ENCODE measurements at places on chromosomes 4 and X. TPM values are rescaled to one million over a fixed set of nuclear protein-coding genes. Genes with fewer than 3 reads are reported as not detected.

FRMD7 gene
- not detected for polyA plus RNA-seq

HTT gene
- 29.8 TPM for polyA plus RNA-seq

- H3K27ac ChIP-seq = no peak overlapping the region
- H3K36me3 ChIP-seq = peaks cover 8% of the 10 kb centered on the region
- H3K4me1 ChIP-seq = no peaks in the 10 kb centered on the region
- no peak overlapping the region for H3K4me3 ChIP-seq
Observed at GRCh38 chrX:123685232-123685631, 47.6 kb downstream of the THOC2 start.

GRCh38 chr4:166498546-166498945 lies 625.5 kb downstream of the TLL1 start:
- no peaks in the 10 kb centered on the region for H3K27me3 ChIP-seq
- H3K27ac ChIP-seq = no peak overlapping the region
- DNase-seq = peak; percentile 3

- no peaks in the 10 kb centered on the region for H3K4me1 ChIP-seq
- DNase-seq = no peak
- no peak overlapping the region for H3K4me3 ChIP-seq
- no peaks in the 10 kb centered on the region for H3K27me3 ChIP-seq
- no peak overlapping the region for H3K27ac ChIP-seq
- no peaks in the 10 kb centered on the region for H3K36me3 ChIP-seq
Observed at GRCh38 chr4:79993476-79993875, 79.6 kb downstream of the ANTXR2 start.

SPINK2 gene
- 0.72 TPM for polyA plus RNA-seq

GRCh38 chr4:125725957-125726525 lies 411.3 kb downstream of the FAT4 start:
- no peak overlapping the region for H3K4me3 ChIP-seq
- DNase-seq = no peak
- no peaks in the 10 kb centered on the region for H3K4me1 ChIP-seq

ADGRL3 gene
- 9.8 TPM for polyA plus RNA-seq

- no peak for DNase-seq
- H3K4me1 ChIP-seq = no peaks in the 10 kb centered on the region
- no peaks in the 10 kb centered on the region for H3K27me3 ChIP-seq
- H3K36me3 ChIP-seq = no peaks in the 10 kb centered on the region
- no peak overlapping the region for H3K27ac ChIP-seq
Observed at GRCh38 chrX:95156566-95156965, 1482.6 kb downstream of the FAM133A start.

GRCh38 chr4:8201321-8201781 lies 2.3 kb downstream of the SH3TC1 start:
- peak overlapping the region; percentile 55 for H3K4me3 ChIP-seq
- peak overlapping the region; percentile 93 for H3K27ac ChIP-seq
- H3K27me3 ChIP-seq = no peaks in the 10 kb centered on the region
- peaks cover 5% of the 10 kb centered on the region for H3K36me3 ChIP-seq

- H3K27ac ChIP-seq = no peak overlapping the region
- no peaks in the 10 kb centered on the region for H3K27me3 ChIP-seq
- H3K4me1 ChIP-seq = peaks cover 6% of the 10 kb centered on the region
- no peak for DNase-seq
- H3K4me3 ChIP-seq = no peak overlapping the region
Observed at GRCh38 chr4:105966051-105966450, 70.8 kb downstream of the NPNT start.

CCNI gene
- polyA plus RNA-seq = 242 TPM

GRCh38 chrX:108257556-108257955 lies 166.0 kb downstream of the ATG4A start:
- DNase-seq = no peak
- H3K27ac ChIP-seq = no peak overlapping the region
- no peaks in the 10 kb centered on the region for H3K27me3 ChIP-seq

GRCh38 chr4:182877326-182877883 lies 39.8 kb downstream of the DCTD start:
- peaks cover 13% of the 10 kb centered on the region for H3K36me3 ChIP-seq
- H3K4me3 ChIP-seq = no peak overlapping the region
- no peak for DNase-seq
- H3K27ac ChIP-seq = no peak overlapping the region
- no peaks in the 10 kb centered on the region for H3K27me3 ChIP-seq

- no peaks in the 10 kb centered on the region for H3K27me3 ChIP-seq
- H3K4me1 ChIP-seq = peaks cover 3% of the 10 kb centered on the region
- peak overlapping the region; percentile 100 for H3K27ac ChIP-seq
- H3K36me3 ChIP-seq = peaks cover 3% of the 10 kb centered on the region
- H3K4me3 ChIP-seq = peak overlapping the region; percentile 87
Observed at GRCh38 chr4:127965803-127966175, 583 bp downstream of the ABHD18 start.

H2BW1 gene
- not detected for polyA plus RNA-seq

SOX3 gene
- not detected for polyA plus RNA-seq

DNA sequence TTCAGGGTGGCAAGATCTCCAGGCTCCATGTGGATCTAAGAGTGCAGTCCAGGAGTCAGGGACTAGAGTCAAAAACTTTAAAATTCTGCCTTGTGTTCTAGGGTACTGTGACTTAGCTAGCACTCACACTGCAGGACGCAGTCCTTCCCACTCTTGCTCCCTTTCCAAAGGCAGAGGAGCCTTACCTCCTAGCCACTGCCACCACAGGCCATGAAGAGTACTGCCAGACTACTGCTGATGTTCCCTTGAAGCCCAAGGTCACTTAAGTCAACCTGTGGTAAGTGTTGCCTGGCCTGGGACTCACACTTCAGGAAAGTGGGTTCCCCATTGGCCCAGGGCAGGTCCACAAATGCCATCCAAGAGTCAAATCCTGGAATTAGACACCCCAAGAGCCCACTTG lies 632.2 kb downstream of the PCDH19 start:
- no peaks in the 10 kb centered on the region for H3K4me1 ChIP-seq
- no peak overlapping the region for H3K4me3 ChIP-seq
- no peaks in the 10 kb centered on the region for H3K36me3 ChIP-seq
- H3K27me3 ChIP-seq = no peaks in the 10 kb centered on the region
- no peak overlapping the region for H3K27ac ChIP-seq

- no peak overlapping the region for H3K27ac ChIP-seq
- no peaks in the 10 kb centered on the region for H3K27me3 ChIP-seq
- H3K4me3 ChIP-seq = no peak overlapping the region
- H3K4me1 ChIP-seq = no peaks in the 10 kb centered on the region
Observed at GRCh38 chr4:7421356-7422150, 13.2 kb downstream of the PSAPL1 start.

DNA sequence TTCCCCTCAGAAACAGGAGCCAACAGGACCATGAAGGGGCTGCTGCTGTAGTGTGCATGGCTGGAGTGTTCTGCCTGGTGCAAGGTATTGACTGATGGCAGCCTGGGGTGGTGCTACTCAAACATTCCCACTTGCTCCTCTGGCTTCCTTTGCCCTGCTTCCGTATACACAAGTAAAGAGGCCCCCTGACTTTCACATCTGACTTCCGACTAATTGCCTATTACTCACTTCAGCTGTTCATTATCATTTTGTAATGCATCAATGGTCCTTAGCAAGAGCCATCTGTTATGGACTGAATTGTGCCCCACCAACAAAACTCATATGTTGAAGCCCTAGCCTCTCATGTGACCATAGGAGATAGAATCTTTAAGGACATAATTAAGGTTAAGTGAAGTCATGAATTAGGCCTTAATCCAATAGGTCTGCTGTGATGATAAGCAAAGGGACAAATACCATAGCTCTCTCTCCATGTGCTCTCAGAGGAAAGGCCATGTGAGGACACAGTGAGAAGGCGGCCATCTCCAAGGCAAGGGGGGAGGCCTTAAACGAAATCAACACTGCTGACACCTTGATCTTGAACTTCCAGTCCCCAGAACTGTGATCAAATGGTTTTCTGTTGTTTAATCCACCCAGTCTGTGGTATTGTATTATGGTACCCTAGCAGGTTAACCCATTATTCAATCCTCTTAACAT lies 122.5 kb upstream of the CLNK start:
- no peak overlapping the region for H3K4me3 ChIP-seq
- H3K36me3 ChIP-seq = no peaks in the 10 kb centered on the region
- H3K27me3 ChIP-seq = no peaks in the 10 kb centered on the region
- H3K27ac ChIP-seq = no peak overlapping the region

DNA sequence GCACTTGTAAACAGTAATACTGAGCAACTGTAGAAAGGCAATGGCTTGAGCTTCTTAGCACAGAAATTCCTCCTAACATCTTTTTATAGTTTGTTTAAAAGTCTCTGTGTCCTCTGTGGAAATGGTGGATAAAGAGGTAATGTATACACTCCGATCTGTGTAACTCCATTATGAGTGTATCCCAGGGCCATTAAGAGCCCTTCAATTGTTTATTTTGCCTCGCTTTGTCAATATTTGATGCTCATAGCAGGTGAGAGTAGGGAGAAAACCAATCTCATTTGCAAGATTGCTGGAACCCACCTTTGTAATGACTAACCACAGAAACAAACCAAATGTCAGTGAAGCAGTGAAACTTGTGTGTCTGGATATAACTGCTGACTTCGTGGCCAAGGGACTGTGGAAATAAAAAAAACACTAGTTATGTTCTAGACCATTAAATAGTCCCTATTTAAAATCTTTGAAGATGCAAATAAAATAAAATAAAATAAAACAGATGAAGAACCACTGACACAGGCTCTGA lies 598.2 kb upstream of the BOD1L1 start:
- H3K27me3 ChIP-seq = no peaks in the 10 kb centered on the region
- no peak overlapping the region for H3K4me3 ChIP-seq
- DNase-seq = peak; percentile 8
- H3K27ac ChIP-seq = no peak overlapping the region
- no peaks in the 10 kb centered on the region for H3K4me1 ChIP-seq

DNA sequence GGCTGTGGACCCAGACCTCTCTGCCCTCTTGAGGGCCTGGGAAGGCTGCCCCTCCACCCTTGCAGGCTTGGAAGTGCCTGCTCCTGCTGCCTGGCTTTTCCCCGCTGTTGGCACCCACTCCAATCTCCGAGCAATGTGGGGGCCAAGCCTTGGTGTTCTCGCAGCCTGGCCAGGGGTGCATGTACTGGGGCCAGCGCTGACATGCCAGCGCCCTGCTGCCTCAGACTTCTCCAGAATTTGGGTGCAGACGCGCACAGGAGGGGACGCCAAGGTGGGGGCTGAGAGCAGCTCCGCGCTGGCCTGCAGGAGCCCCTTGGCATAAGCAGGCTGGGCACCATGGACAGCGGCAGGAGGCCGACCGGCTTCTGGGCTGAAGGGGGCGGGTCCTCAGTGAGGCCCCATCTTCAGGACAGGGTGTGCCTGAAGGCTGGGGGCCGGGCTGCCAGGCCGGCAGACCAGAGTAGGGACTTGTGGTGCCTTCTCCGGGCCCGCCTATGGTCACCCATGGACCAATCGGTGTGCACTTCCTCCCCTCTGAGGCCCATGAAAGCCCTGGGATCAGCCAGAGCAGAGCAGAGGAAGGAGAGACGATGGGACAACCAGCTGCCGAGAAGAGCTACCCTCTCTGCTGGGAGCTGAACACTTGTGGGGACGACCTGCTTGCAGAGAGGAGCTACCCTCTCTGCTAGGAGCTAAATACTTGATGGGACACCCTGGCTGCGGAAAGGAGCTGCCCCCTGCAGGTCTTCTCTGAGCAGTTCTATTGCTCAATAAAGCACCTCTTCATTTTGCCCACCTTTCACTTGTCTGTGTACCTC lies 118.3 kb downstream of the DNAAF6 start:
- no peaks in the 10 kb centered on the region for H3K36me3 ChIP-seq
- no peak overlapping the region for H3K4me3 ChIP-seq
- H3K4me1 ChIP-seq = peaks cover 3% of the 10 kb centered on the region

TASL gene
- 0.96 TPM for polyA plus RNA-seq

- no peaks in the 10 kb centered on the region for H3K4me1 ChIP-seq
- H3K27me3 ChIP-seq = no peaks in the 10 kb centered on the region
- no peak overlapping the region for H3K4me3 ChIP-seq
- no peak for DNase-seq
- H3K27ac ChIP-seq = no peak overlapping the region
Observed at GRCh38 chrX:30275498-30275897, 28.6 kb downstream of the MAGEB1 start.

DNA sequence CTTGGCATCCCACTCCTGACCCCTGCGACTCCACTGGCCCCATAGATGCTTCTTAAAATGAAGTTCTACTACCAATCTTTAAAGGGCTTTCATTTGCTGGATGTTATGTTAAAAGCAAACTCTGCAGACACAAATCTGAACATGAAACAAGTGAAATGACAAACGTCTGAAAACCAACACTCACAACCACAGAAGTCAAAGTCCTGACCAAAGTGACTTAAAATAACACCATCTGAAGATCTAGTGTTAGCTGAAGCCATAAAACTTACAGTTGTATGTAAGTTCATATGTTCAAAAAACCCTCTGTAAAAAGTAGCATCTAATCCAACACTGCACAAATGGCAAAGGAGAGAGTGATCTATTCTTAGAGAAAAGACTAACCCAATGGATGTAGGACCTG lies 178.7 kb downstream of the SH3KBP1 start:
- no peak overlapping the region for H3K27ac ChIP-seq
- H3K4me1 ChIP-seq = no peaks in the 10 kb centered on the region
- H3K36me3 ChIP-seq = no peaks in the 10 kb centered on the region

DNA sequence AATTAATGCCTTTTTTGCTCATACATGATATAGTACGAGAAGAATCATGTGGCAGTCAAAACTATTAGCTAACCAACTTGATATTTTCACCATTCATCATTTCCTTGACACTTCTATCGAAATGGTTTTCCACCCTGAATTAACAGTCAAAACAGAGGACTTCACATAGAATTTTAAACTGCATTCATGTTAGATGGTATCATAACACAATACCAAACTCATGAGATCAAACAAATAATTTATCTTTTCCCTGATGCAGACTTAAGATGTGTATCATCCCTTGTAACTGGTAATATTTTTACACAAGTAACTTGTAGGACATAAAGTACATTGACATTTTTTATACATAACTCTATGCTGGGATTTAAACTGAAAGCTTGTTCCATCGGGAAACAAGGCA lies 18.2 kb upstream of the ANTXR2 start:
- H3K4me3 ChIP-seq = no peak overlapping the region
- peaks cover 2% of the 10 kb centered on the region for H3K27me3 ChIP-seq
- no peak overlapping the region for H3K27ac ChIP-seq
- H3K4me1 ChIP-seq = no peaks in the 10 kb centered on the region

GRCh38 chr4:8401665-8402064 lies 38.9 kb downstream of the ACOX3 start:
- peaks cover 60% of the 10 kb centered on the region for H3K36me3 ChIP-seq
- no peaks in the 10 kb centered on the region for H3K4me1 ChIP-seq
- H3K4me3 ChIP-seq = no peak overlapping the region
- no peaks in the 10 kb centered on the region for H3K27me3 ChIP-seq
- H3K27ac ChIP-seq = no peak overlapping the region
